ENCODE measurements at places on chromosomes 11 and 22.

- no peak for DNase-seq
Observed at GRCh38 chr11:102469196-102469821, 16.7 kb upstream of the TMEM123 start.

- no peak for DNase-seq
Observed at GRCh38 chr22:42160251-42160650, 29.6 kb upstream of the CYP2D6 start.

DNA sequence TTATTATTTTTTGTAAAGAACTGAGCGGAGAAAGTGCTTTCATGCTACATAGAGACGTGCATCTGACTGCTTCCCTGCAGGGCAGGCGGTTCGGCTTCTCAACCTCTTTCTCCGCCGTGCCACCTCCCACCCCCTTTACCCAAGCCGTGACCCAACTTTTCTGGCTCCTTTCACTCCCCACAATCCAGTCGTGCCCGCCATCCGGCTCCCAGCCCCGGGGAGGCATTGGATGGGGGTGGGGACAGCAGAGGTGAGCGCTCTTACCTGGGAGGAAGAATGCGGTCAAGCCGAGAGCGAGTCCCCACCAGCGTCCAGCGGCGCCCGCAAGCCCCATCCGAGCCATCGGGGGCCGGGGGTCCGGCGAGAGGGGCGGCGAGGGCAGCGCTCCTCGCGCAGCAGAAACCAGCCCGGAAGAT, 781 bp downstream of the NECTIN1 start:
- DNase-seq, result no peak

DNA sequence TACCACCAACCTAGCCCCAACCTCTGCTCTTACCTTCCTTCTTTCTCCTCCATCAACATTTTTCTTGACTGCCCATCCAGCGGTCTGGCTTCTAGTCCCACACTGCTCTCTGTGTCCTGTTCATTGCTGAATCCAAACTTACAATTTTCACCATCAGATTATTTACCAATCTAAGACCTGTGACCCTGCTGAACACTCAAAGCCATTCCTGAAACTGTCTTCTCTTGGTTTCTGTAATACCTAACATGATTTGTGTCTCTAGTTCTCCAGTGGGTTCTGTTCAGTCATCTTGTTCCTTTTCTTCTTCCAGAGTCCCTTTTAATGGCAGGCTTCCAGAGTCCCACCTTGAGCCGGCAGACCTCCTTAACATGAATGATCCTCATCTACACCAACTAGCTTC, 24.1 kb downstream of the RRAS2 start:
- no peak for DNase-seq

DNA sequence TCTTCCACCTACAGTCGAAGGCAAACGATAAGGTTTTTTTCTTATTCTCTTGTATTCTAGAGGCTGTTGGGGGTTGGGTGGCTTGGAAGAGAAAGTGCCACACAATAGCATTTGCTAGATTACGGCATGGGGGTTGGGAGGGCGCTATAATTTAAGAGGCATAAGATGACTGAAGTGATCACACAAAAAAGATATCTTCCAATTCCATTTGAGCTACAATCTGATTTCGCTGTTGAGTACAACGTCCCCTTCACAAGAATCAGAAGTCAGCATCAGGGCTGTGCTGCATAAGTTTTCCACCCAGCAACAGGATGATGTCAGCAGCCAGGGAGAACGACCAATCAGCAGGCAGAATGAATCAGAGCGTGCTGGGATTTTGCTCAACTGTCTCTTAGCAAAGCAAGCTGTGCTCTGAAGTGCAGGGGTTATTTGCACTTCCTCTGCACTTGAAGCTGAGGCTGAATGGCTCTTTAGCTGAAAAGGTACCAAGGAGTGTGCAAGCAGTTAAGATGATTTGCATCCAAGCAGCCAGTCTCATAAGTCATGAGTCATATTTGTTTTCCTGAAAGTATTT, 23.2 kb upstream of the SESN3 start:
- DNase-seq, result peak; percentile 42

DNA sequence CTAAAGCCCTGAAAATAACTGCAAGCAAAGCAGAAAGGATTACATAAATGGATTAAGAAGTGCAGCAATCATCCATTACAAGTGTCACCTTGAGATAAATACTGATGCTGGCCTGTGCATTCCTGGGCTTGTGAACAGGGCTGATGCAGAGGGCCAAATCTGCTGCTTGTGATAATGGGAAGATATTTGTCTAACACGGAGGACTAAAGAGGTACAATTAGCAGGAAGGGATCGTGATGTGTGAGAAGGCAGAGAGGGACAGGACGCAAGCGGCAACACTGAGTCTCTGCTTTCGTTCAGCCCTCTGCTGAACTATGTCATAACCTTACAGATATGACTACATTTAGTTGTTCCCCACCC, 107.7 kb upstream of the DDI1 start:
- DNase-seq, result no peak

DNA sequence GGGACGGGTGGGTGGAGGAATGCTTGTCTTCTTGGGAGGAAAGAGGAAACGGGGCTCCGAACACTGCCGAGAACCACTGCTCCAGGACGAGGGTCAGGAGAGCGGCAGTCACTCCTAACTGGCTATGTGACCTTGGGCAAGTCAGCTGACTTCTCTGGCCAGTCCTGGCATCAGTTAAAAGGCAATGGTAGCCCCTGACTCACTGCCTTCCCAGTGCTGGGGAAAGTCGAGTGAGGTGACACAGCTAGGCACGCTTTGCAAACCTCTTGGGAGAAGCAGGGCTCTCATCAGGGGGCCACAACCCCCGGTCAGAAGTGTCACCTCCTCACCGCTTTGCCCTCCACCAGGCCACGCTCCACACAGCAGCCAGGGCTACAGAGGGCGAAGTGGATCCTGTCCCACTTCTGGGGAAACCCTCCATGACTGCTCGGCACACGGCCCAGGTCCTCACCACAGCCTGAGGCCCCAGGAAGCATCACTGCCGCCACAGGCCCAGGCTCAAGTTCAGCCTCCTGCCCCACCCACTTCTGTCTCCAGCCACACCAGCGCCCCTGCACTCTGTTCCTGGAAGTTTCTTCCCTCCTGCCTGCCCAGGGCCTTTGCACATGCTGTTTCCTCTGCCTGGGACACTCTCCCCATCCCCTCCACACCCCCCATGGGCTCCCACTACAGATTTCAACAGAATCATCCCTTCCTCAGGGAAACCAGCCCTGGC, 16.3 kb downstream of the IL2RB start:
- DNase-seq, result no peak

GRCh38 chr11:24609192-24610119, 112.6 kb downstream of the LUZP2 start:
- DNase-seq, result no peak

GRCh38 chr11:73956876-73957653, 6.2 kb downstream of the DNAJB13 start:
- no peak for DNase-seq

GRCh38 chr22:23163665-23164064, 16.6 kb upstream of the BCR start:
- no peak for DNase-seq

- no peak for DNase-seq
Observed at GRCh38 chr11:7587712-7588111, 73.9 kb downstream of the PPFIBP2 start.

- DNase-seq, result no peak
Observed at GRCh38 chr11:26743622-26744021, 21.8 kb upstream of the SLC5A12 start.

DNA sequence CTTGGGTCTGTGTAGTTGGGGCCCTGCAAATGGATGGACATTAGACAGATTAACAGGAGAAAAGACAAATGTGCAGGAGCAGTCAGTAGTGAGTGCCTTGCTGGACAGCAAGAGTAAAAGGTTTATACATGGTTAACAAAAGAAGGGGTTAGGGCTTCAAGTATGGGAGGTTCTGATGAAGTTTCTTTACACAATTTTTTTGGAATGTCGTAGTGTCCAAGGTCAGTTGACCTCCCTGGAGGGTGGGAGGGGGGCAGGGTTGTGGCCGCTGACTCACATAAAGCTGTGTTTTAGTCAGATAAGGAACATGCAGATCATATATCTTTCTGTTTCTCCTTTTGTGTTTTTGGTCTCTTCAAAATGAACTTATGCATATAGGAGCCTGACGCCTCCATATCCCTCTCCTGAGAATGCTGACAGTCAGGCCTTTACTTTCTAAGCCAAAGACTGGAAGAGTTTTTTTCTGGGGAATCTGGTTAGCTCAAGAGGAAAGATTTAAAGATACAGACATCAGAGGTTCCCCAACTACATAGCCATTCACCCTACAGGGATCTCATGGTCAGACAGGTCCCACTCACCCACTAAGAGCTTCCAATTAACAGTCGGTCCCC, 134.3 kb downstream of the NECTIN1 start:
- no peak for DNase-seq

DNA sequence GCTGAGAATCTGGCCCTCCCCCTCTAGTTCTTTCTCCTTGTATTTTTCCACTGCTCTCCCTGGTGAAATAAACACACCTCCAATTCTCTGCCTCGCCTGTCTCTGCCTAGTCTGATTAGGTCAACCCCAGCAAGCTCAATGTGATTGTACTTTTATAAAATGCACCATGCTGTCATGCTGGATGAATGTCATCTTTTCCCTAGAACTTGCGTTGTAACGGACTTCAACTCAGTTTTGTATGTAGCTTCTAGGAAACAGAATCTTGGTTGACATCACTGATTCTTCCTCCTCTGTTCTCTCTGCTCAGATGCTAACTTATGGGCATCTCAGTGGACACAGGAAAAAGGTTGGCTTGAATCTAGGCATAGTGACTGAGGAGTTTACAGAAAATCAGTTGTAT, 261.9 kb upstream of the ISX start:
- DNase-seq, result no peak

- no peak for DNase-seq
Observed at GRCh38 chr22:44341431-44342346, 28.9 kb upstream of the SHISAL1 start.

DNA sequence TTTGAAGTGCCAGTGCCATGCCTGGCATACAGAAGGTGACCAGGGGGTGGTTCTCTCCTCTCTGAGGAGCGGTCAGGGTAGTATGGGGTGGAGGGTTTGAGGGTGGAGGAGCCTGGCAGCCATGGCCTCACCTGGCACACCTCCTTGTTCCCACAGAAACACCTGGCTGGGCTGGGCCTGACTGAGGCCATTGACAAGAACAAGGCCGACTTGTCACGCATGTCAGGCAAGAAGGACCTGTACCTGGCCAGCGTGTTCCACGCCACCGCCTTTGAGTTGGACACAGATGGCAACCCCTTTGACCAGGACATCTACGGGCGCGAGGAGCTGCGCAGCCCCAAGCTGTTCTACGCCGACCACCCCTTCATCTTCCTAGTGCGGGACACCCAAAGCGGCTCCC, 9.6 kb downstream of the SERPINH1 start:
- DNase-seq, result no peak

- DNase-seq, result no peak
Observed at GRCh38 chr22:23010430-23010829, 59.9 kb upstream of the GNAZ start.

DNA sequence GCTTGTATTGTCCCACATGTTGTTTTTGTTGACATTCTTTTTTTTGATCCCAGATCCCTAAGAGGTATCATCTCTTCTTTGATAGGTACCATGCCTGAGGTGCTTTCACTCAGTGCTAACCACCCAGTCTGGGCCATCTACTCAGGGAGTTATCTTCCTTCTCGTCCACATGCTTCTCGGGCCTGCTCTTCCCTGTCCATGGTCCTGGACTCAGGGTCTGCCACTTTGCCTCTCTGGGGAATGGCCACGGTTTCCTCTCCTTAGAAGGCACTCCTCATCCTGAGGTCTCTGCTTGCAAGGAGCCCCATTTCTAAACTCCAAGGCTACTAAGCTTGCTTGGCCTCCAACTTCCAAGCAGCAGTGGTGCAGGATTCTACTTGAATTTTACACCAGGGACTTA, 227.0 kb upstream of the NCAM1 start:
- no peak for DNase-seq

GRCh38 chr22:39382410-39382809, 17.2 kb upstream of the TAB1 start:
- DNase-seq, result no peak

DNA sequence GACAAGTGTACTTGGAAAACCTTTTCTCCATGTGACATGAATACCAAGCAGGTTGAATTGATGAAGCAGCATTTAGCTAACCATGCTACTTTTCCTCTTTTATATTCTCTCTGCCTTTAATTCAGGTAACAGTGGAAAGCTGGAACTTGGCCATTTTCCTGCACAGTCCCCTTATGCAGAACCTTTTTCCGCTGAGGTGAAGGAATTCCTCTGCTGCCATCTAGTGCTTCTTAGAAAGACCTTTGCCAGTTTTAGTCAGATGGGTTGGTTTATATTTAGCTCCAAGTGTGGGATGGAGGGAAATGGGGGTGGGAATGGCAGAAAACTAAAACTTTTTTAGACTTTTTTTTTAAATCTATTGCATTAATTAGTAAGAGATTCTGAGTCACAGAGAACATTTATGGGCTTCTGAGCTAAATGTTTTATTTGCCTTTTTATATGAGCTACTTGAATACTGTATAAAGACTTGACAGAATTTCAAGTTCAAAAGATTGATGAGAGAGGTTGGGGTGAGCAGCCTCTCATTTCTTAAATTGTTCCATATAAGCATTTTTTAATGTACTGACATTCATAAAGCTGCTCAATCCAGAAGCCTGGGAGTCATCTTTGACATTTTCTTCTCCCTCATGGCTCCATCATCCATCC, 153.9 kb upstream of the ZC3H12C start:
- DNase-seq, result peak; percentile 3

DNA sequence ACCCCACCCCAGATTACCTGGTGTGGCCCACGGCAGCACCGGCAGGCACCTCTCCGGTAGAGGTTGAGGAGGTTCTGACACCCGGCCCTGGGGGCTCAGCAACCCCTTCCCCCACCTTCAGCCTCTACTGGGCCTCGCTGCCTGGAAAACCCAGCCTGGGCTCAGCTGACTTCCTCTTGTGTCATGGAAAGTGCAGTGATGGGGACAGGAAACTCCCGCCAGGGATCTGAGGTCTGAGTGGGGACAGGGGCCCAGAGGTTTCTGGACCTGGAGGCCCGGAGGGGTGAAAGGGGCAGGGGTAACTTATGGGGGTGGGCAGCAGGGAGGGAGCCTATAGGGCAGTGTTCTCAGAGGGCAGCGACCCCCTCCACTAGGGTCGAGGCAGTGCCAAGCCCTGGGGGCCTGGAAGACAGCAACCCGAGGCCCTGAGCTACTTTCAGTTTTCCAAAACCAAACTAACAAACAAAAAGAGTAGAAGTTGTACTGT, 10.0 kb upstream of the CD5 start:
- no peak for DNase-seq

GRCh38 chr11:19751055-19751454, 38.4 kb downstream of the NAV2 start:
- no peak for DNase-seq

DNA sequence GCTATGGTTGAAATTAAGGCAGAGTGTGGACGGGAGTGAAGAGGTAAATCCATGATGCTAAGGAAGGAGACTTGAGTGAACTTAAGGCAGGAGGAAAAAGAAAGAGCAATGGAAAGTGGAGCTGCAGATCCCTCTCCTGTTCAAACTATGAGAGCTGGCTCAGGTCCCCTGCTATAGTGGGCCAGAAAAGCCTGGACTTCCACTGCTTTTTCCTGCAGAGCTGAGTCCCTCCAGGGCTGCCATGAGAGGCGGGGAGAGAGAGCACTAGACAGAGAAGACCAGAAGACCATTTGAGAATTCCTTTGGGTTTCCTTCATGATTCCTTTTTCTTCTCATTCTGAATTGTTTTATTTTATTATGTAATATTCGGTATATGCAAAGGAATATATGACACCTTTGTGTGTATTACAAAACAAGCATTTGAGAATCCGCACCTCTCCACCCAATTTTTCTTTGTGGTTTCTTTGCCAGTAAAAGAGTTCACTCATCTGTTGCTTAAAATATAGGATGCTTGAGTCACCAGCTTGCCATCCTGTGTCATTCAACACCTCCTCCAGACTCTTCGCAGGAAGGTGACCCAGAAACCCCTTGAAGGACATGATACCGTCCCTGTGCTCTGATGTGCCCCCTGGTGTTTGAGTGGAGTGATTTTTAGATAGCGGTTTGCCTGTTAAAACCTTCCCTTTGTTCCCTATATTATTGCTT, 24.4 kb downstream of the SREBF2 start:
- DNase-seq, result peak; percentile 61
